ENCODE measurements at places on chromosomes 1 and 21.
A peak's percentile ranks its signal among the peaks of the same experiment; 100 is the strongest.

DNA sequence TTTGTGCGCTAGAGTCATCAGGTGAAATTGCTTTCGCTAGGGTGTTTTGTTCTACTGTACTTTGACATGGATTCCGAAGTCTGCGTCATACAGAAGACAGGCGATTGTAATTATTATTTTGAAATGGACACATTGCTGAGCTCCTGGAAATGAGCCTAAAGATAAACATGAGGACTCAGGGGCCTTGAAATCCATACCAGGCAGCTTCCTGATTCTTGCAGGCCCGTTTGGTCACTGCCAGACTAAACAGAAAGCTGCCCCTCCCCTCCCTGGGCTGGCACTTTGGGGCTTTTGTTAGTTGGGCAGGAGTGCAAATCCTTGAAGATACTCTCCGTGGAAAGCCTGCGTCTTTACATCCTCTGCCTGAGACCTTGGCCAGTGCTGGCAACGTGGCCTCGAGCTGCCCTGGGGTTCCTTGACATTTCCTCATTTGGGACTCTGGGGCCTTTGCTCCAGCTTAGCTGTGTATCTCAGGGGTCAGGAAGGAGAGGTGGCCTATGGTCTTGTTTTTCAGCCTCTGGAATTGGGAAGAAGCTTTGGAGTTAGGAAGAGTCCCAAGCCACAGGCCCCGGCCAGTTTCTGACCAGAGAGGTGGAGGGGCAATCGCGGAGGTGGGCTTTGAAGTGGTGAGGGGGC lies 26.9 kb upstream of the KCNE2 start:
- no peak for DNase-seq

DNA sequence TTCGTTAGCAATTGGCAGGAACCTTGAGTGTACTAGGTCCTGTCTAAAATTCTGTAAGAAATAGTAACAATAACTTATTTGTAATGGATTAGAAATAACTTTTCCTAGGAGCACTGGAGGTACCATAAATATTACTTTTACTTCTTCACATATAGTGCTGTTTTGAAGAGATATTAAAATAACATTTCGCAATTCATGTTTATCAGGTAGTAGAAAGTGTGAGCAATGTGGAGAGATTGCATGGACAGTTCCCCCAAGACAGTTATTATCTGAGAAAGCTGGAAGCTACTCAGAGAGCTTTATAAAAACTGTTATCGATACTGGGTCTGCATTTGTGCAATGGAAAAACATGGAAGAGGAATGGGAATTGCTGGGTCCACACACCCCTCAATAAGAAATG lies 128.5 kb upstream of the KIF26B start:
- DNase-seq = no peak

DNA sequence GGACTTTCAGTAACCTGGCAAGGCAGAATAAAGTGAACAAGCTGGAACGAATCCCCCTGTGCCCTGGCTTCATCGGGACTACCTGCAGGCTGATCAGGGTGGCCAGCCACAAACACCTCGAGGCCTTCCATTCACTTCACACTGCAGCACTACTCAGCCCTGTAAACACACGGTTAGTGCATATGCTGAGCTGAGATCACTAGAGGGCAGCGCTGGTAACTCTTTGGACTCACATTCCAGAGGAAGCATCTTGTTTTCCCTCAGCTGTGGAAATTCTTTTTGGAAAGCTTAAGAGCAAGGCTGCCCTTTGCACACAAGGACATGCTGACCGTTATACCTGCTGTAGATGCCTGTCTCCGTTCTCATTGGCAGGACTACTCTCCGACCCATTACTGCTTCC lies 32.1 kb downstream of the PCSK9 start:
- DNase-seq = no peak

DNA sequence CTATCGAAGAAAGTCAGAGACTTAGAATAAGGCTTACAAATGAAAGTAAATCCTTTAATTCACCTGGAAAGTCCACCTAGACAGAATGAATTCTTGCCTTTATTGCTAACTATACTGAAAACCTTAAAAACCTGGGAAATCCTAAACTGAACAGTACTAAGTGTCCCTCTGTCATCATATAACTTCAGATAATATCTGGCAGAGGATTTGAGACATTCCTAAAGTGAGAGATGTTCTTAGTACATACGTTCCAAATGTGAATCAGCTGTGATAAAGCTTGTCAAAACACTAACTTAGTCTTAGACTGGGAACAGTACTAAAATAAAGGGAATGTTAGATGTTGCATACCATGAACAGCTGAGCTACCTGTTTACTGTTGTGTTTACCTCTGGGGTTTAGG lies 121.7 kb downstream of the TNFSF18 start:
- no peak for DNase-seq

DNA sequence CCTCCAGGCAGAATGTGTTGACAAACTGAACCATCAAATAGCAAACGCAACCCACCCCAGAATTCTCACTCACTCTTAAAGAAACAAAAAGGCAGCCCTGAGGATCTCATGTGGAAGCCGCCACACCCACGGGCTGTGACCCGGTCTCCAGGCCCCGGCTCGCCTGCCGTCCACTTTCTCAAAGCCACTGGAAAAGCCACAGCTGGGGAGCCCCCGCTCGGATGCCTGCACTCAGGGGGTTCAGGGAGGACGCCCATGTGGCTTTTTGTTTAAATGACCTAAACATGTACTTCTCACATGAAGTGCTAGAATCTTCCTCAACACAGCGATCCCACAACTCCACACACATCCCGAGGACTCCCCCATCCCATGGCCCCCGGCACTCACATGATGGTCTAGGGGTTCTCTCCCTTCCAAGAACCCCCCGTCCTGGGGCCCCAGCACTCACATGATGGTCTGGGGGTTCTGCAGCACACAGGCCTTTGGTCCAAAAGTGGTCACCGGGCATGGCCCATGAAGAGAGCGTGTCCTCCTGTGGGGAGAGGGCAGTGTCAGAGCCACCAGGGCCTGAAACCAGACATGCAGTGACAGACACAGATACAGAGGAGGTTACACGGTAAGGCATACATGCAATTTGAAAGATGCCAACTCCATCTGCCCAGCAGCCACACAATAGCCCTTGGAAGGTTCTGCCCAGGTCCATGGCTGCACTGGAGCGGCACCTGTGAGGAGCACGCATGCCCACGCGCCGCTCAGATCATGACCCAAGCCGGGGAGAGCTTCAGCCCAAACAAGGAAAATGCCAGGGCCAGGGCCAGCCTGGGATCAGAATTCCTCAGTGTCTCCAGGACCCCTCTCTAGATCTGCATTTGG lies 16.5 kb downstream of the NADK start:
- no peak for DNase-seq

DNA sequence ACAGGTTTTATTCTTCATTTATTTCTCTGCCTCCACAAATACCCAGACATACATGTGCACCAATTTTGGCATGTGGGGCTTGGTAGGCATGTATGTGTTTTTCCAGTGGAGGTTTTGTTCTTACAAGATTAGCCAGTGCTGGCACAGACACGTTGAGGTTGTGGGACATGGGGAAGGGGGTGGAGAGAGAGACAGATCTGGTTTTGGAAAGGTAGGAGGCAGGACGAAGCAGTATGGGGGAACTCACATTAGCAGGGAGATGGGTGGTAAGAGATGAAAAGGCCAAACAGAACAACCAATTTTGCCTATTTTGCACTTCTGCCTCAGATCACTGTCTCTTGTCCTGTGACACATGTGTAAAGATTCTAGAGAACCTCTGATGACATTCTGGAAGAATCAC lies 166.1 kb upstream of the HMGB4 start:
- no peak for DNase-seq

- no peak for DNase-seq
Observed at GRCh38 chr1:96309783-96310182, 411.8 kb upstream of the PTBP2 start.

DNA sequence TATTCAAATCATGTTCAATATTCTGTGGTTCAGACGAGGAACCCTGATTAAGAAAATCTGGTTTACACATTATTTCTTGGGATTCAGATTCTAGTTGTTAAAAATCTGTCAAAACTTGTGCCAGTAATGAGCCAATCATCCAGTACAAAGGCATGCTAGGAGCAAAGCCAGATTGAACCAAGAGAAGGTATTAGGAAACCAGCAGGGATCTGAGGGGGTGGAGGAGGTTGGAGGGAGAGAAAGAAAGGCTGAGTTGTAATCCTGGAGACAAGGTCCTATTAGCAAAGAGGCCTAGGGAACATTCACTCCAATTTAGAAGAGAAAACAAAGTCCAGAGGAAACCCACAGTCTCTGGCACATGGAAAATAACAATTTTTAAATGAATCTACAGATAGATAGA lies 352.9 kb downstream of the LTN1 start:
- no peak for DNase-seq

- peak; percentile 87 for DNase-seq
Observed at GRCh38 chr1:91851130-91852010, 34.6 kb downstream of the TGFBR3 start.

DNA sequence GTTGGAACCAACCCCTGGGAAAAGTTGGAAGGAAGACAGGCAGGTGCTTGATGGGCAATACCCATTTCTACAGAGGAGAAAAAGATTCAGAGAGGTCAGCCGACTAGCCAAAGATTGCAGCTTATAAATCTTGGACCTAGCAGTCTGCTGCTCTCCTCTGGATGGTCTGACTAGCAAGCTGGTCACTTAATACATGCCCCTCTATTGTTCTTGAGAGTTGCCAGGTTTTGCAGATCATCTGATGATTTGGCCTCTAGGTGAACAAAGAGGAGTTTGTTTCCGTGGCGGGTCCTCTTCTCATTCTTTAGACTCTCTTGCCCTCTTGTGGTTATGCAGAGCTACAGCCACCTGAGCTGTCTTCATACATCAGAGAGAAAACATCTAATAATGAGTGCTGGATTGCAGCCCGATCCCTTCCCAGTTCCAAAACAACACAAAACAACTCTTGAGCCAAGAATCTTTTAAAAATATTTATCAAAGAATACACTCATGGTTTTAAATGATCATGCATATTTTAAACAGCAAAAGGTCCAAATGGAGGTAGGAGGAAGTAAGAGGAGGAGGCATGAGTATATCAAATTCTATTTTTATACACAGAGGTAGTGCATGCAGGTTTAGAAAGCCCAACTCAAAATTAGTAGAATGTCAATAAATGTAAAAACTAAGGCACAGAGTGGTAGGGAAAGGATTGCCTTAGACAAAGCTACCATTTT lies 115.7 kb downstream of the SLC30A10 start:
- DNase-seq = no peak

DNA sequence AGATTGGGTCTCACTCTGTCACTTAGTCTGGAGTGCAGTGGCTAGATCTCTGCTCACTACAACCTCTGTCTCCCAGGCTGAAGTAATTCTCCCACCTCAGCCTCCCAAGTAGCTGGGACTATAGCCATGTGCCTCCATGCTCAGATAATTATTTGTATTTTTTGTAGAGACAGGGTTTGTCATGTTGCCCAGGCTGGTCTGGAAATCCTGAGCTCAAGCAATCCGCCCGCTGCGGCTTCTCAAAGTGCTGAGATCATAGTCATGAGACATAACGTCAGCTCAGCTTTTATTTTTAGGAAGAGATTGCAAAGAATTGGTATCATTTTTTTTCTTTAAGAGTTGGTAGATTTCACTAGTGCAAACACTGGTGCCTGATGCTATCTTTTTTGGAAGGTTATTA lies 244.9 kb downstream of the DSCAM start:
- no peak for DNase-seq

GRCh38 chr1:210689826-210690225 lies 361.1 kb downstream of the HHAT start:
- DNase-seq = no peak

Data from coronary artery (tissue), 2 donors.